Right hindlimb (tissue), 1 donor: ENCODE measurements at places on chromosomes 12 and 14.

DNA sequence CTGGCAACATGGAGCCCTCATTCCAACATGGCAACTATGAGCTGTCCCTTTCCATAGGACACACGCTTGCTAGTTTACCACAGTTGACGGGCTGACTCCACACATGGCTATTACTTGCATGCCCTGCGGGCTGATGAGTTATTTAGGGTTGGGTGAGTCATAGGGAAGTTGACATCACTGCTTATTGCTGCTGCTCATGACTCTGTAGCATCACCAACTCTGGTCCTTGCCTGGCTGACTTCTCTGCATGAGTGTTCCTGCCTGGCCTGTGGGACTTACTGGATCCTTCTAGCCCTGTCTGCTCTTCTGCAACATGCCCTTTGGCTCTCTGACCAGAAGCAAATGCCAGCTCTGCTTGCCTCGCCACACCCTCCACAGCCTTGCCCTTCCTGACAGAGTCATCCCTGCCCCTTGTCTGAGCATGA lies 199.5 kb downstream of the ANO6 start:
- DNase-seq, result no peak

DNA sequence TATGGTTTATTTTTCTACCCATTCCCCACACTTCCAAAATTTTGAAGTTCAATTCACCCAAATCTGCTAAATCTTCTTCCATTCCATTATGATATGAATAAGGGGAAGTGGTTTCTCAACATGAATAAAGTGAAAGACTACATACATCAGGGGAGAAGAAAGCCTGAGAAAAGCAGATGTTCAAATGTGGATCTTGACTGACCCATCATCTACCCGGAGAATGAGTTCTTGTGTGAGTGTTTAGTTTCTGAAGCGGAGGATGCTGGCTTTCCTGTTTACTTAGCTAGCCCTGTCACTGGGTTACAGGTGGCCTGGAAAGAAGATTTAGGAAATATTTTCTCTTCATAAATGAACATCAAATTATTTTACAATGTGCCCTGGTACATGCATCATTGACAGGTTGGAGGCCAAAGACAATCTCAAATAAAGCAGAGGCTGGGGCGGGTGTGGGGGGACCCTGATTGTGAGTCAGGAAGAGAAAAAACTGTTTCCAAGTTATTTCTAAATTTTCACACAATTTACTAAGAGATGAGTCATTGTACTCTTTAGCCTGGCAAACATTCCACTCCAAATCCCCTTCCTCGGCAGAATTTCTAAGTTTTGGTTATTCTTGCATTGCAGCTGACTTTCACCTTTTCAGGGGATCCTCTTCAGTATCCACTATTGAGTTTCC lies 135.6 kb downstream of the SLC25A21 start:
- no peak for DNase-seq

DNA sequence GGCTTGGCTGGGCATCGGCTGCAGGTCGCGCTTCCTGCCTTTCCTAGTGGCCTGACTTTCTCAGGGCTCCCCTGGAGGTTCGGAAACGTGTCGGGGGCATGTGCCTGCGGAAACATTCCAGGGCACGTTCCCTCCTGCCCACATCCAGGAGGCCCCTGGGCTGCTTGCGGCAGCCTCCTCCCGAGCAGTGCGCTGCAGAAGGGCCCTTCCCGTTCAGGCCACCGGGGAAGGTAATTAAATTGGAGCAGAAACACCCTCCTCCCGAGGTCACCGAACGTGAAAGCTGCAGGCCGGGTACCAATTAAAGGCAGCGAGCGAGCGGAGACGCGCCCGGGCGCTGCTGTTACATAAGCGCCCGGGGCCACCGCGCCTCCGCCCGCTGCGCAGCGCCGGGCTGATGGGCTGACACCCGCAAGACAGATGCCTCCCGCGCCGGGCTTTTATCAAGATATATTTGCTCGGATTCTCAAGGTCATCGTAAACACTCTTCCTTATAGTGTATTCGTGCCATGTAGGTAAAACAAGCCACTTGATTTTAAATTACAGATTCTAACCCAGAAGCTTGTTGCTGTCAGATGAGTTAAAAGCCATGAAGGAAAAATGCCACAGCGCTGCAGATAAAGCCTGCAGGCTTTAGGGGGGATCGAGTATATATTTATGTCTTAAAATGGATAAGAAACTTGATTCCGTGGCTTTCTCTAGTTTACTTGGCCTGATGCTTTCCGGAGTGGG lies 31.4 kb downstream of the SSPN start:
- peak; percentile 48 for DNase-seq

DNA sequence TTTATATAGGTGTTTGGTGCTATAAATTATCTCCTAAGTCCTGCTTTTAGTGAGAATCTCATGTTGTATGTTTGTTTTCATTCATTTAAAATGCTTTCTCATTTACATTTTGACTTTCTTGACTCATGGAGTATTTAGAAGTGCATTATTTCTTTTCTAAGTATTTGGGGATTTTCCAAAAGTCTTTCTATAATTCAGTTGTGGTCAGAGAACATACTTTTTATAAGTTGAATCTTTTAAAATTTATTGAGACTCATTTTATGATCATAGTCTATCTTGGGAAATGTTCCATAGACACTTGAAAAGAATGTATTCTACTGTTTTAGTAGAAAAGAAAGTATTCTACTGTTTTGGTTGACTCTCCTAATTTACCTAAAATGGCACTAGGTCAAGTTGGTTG lies 168.2 kb downstream of the AKAP6 start:
- DNase-seq, result no peak

DNA sequence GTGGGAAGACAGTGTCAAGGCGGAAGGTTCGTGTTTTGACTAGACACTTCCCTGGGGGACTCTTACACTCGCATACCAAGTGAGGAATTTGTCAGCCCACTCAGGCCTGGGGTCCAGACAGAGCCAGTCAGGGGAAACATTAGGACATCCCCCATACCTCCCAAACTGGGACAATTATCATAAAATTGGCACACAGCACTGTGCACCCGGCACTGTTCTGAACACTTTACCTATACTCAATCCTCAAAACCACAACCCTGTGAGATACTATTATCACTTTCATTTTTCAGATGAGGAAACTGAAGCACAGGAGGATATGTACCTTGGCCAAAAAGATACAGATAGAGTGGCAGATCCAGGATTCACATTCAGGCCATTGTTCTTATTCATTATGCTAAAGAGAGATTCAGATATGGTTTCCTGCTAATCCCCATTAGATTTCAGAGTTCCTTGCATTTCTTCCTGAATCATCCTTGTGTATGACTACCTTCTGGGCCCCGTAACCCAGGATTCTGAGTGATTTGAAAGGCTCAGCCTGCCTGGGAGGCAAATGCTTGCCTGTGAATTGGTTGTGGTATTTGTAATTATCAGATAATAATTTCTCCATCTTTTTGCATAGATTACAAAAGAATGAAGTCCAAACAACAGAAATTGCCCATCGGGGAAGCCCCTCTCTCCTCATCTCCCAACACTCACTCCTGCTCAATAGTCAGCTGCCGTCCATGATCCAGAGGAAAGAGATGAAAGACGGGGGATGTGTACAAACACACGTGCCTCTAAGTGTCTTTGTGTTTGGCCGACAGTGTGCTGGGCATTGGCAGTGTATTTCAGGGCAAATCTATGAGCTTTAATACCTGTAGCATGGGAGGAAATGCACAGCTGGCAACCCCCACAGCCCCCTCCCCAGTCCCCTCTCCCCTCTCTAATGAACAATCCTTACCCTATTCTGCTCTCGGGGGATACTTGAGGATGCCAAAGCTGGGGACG lies 4.6 kb downstream of the TAC3 start:
- no peak for DNase-seq

DNA sequence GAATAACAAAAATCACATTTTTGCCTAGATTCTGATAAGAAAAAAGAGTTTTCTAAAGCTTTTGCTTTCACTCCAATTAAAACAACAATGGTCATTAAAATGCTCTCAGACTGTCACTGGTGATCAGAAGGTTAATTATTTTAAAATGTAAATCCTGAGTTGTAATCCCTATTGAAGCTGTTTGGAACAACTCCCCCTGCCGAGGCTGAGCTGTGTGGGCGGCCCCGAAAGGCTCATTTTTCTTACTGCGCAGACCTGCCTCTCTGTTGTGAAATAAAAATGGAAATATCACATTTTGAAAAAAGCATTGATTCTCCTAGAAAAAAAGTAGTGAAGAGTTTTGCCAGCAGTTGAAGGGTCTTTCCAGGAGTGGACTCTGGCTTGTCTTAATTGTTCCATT lies 174.8 kb upstream of the CDKN3 start:
- no peak for DNase-seq
